ENCODE measurements at places on chromosomes 7 and 10.

DNA sequence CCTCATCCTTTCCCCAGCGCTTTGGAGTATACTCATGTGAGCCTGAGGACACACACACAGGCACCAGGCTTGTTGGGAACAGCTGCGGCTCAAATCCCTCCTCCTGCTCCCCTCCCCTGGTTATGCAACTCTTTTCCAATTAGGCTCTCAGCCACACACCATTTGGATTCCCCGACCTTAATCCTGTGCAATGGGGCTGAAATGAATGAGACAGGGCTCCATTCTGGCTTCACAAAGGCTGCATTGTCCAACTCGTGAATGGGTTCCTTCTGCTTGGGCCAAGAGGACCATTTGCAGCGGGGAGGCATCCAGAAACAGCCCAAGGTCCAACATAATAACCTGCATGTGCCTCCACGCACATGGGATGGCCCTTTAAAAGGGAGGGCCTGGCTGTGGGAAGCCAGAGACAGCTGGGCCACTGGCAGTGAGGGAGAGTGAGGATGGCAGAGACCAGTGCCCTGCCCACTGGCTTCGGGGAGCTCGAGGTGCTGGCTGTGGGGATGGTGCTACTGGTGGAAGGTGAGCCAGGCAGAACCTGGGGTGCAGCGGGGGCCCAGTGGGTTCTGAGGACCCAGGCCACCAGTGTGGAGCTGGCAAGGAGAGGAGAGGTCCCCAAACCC lies at the start of gene RGR:
Gene RGR (plus strand): TSS at position 403 of the 620 bp plus-strand sequence. CDS start 38 bp downstream, at position 441.
- no peak for DNase-seq

DNA sequence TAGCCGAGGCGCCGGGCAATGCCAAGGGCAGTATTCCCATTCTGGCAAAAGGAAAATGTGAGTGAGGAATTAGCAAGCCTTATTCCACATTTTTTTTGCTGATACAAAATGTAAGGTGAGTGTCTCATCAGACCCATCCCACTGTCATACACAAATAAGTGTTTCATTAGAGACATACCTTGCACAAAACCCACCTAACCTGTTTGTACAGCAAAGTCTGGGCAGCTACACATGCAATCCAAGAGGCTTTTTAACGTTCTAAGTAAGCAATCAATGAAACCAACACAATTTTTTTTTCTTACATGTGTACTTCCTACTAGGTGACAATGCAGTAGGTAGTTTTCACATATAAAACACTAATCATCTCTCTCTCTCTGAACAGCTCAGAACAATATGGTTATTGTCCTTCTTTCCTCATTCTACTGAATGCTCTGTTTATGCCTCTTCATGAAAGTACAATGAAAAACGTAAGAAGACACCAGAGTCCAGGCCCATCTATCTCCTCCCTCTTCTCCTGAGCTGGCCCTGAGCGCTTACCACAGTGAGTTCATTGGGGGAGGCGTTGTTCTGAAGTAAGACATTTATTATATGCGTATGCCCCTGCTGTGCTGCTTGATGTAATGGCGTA lies 217.2 kb downstream of the ANK3 start:
- no peak for DNase-seq

DNA sequence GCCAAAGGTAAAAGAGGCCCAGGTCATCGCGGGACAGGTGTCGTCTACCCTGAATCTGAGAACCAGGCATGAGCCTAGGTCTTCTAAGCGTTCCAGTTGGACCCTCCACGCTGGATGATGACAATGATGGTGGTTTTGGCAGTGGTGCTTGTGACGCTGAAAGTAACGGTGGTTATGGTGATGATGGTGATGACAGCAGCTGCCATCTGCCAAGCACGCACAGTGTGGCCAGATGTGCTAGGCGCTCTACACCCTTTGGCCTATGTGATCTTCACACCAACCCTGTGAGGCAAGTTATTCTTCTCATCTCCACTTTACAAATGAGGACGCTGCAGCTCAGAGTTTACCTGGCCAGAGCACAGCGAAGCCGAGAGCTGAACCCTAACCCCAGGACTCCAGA lies 93.9 kb downstream of the FAM53B start:
- no peak for DNase-seq

- no peak for DNase-seq
Measured at GRCh38 chr10:131044379-131045111, 267.0 kb downstream of the TCERG1L start.

- DNase-seq, result no peak
Measured at GRCh38 chr10:70518695-70519094, 40.1 kb downstream of the PALD1 start.
